IPS DF 6.9 (cell line): ENCODE measurements at places on chromosomes 13 and 19.

GRCh38 chr13:44040070-44040817, 160.5 kb downstream of the LACC1 start:
- no peak for DNase-seq

DNA sequence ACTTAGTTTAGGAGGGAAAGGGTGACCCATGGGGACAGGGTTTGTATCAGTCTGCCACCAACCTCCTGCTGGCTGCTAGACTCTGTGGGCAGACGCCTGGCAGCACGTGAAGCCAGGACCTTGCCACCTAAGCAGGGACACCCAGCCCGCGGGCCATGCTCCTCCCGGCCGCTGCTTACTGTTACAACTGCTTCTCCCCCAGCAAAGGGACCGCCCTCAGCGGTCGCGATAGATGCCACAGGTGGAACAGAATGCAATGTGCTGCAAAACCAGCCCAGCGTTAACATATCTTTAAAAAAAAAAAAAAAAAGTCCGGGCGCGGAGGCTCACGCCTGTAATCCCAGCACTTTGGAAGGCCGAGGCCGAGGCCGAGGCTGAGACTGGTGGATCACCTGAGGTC, 1.9 kb upstream of the RHPN2 start:
- DNase-seq, result no peak

- DNase-seq, result no peak
Measured at GRCh38 chr13:77176350-77176749, 149.4 kb upstream of the FBXL3 start.

GRCh38 chr19:10388957-10389356, 8.6 kb upstream of the TYK2 start:
- DNase-seq, result peak; percentile 87

- no peak for DNase-seq
Measured at GRCh38 chr19:13020002-13020414, 24.7 kb downstream of the NFIX start.

- no peak for DNase-seq
Measured at GRCh38 chr13:106568299-106569003, 514 bp upstream of the ARGLU1 start.

DNA sequence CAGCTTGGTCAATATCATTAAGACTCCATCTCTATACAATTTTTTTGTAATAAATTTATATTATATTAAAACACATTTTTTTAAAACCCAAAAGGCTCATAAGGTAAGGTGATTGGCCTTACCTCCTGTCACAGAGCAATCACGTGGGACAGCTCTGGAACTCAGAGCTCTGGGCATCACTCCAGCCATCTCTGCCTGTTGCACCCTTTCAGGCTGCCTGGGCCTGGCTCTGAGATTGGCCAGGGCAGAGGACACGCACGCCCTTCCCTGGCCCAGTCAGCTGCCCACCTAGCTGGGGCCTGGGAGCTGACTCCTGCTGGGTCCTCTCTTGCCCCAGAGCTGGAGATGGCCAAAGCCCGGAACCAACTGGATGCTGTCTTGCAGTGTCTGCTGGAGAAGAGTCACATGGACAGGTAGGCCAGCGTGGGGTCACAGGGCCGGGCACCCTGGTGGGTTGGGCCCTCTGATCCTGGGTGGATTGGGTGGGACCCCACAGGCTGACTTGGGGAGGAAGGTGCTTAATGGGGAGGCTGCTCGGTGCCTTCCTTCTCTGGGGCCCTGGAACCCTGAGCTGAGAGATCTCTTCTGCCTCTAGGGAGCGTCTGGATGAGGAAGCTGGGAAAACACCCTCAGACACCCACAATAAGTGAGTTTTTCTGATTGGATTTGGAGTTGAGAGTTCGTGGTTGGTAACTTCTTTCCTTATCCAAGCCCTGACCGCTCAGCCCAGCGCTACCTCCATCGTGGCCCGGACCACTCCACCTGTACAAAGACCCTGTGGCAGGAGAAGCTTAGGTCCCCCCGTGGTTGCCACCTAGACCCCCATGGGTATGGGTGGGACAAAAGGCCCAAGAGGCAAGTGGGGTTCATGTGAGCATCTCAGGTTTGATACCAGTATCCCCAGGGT, 3.7 kb downstream of the LIN37 start:
- DNase-seq, result no peak

DNA sequence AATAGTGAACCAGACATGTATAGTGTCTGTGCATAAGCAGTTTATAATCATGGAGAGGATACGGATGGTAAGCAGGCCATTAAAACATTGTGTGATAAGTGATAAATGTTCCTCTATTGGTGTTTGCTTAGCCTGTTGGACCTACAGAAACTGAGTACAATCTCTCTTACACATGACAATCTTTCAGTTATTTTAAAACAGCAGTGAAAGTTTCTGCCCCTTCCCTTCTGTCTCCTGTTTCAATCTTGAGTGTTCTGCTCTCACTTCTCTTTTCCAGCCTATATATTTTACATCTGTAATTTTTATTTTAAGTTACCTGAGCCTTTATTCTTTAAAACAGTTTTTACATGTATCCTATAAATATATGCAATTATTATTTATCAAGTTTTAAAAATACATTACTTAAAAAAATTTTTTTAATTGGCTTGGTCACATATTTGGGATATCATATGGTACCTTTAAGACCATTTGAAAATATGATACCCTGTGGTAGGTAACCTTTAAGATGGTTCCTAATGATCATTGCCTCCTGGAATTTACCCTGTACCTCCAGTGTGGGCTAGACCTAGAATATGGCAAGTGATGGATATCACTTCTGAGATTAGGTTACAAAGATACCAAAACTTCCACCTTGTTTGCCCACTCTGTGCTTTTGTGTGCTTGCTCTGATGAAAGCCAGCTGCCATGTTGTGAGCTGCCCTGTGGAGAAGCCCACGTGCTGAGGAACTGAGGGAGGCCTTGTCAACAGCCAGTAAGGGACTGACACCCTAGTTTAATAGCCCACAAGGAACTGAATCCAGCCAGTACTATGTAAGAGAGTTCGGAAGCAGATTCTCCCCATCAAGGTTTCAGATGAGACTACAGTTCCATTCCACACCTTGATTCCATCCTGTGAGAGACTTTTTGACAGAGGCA, 99.3 kb downstream of the DHRS12 start:
- no peak for DNase-seq

DNA sequence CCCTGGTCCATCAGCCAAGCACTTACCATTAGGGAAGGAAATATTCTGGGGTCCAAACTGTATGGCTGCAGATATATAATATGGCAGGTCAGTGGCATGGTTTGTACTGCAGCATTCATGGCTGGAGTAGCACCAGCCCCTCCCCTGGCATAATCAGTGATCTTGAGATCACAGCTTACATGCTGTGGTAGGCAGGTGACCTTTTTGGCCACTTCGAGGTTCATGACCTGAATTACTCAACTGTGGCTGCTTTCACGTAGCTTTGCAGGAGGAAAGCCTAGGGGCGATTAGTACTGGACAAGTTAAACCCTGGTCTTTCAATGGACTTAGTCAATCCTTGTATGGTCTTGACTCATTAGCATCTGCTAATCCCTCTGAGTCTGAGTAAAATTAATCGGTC, 169.8 kb downstream of the SPRY2 start:
- no peak for DNase-seq

- no peak for DNase-seq
Measured at GRCh38 chr19:55346725-55347441, 7.2 kb downstream of the KMT5C start.

GRCh38 chr13:108828086-108828815, 198.8 kb downstream of the MYO16 start:
- DNase-seq, result no peak

- peak; percentile 75 for DNase-seq
Measured at GRCh38 chr19:44552324-44552723, 22.8 kb upstream of the CEACAM20 start.

DNA sequence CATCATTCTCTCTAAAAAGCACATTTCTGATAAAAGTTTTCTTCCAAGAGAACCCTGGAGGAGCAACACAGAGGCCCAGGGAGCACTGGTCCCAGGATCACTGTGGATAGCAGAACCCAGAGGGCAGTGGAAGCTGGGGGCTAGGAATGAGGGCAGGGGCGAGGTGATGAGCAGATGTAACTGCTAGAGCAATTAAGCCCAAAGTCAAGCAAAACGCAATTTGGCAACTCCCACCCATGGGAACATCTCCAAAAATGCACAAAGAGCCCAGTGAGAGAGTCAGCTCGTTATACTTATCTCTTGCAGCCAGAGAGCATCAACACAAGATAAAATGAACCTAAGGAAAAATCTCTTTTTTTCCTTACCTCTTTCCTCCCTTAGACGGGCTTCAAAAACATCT, 284.2 kb downstream of the TBC1D4 start:
- DNase-seq, result no peak

- no peak for DNase-seq
Measured at GRCh38 chr13:77692746-77693448, 4.6 kb upstream of the SLAIN1 start.

GRCh38 chr19:4100647-4101495, 23.1 kb downstream of the MAP2K2 start:
- DNase-seq, result no peak

- DNase-seq, result no peak
Measured at GRCh38 chr13:110923777-110924638, 9.1 kb upstream of the ANKRD10 start.

DNA sequence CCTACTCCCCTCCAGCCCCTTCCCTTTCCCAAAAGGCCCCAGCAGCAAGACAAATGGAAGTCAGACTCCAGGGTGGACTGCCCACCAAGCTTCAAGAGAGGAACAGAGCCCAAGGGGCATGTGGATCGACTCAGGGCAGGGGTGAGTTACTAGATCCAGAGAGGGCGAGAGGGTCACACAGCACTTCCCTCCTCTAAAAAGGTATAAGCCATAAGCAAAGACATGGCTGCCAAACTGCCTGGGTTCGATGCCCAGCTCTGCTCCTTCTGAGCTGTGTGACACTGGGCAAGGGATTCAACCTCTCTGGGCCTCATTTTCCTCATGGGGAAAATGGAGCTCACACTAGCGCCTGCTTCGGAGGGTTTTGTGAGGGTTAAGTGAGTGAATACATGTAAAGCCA, 3.8 kb downstream of the PPP1R14A start:
- DNase-seq, result no peak

DNA sequence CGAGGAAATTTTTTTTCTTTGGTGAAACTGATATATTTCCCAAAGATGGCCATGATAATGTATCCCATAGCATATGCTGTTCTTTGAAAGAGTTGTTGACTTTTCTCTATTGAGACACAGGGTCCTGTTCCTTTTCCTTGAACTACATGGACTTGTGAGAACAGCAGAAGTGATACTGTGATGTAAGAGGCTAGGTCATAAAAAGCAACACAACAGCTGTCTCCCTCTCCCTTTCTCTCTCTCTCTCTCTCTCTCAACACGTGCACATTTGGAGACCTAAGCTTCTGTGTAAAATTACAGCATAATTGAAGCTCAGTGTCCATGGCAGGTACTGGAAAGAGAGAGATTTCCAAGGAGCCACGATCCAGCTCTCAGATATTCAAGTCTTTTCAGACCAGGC, 1712.4 kb downstream of the EFNB2 start:
- DNase-seq, result no peak

DNA sequence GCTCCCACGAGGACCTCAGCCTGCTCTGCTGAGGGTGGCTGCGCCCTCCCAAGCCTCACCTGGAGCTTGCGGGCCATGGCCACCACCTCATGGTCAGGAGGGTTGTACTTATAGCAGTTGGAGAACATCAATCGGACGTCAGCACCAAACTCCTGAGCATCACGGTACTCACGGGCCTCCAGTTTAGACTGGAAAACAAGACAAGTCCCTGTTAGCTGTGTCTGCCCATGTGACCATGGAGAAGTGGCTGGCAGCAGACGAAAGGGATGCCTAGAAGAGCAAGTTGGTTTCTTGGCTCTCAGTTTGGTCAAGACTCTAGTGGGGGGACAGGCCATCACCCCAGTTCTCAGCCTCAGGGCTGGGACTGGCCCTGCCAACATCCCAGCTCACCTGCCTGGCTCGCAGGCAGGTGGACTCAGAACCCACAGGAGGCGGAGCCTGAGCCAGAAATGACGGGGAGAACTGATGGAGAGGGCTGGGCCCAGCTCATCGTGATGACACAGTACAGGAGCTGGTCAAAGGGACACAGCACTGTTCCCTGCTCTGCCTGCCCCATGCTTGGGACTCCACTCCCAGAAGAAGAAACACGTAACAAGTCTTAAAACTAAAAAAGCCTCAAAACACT, 31.2 kb upstream of the EPHX3 start:
- DNase-seq, result no peak

- peak; percentile 92 for DNase-seq
Measured at GRCh38 chr19:49403404-49404187, 15.5 kb downstream of the KASH5 start.

DNA sequence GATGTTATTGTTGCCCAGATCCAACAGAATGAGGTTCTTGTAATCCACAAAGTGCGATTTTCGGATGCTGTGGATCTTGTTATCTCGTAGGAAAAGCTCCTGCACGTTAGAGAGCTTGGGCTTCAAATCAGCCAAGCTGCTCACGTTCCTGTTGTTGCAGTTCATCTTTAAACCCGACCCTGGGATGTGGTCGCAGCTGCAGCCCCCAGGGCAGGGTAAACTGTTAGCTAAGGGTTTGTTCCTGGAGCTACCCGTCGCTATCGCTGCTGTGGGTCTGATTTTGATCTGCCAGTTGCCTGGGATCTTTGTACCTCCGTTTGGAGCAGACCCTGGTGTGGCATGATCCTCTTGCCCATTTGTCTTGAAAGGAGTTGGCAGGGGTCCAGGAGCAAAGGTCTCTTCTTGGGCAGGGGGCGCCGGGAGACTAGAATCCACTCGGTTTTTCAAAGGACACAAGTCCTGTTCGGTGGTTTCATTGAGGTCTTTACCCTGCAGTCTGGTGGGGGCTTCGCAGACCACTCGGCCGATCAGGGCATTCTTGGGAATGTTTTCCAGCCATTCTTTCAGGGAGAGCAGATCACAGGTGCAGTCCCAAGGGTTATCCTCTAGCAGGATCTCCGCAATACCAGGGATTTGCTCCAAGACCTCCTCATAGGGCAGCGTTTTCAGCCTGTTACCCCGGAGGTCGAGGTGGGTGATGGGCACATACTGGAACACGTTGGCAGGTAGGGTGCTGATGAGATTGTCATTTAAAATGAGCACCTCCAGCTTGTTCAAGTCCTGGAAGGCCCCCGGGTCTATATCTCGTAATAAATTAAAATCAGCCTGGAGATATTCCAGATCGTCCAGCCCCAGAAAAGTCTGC, 1.8 kb downstream of the SLITRK1 start:
- no peak for DNase-seq

- DNase-seq, result no peak
Measured at GRCh38 chr19:31099515-31100205, 249.6 kb downstream of the TSHZ3 start.

- DNase-seq, result no peak
Measured at GRCh38 chr19:16764793-16765433, 45.3 kb downstream of the NWD1 start.
